ENCODE measurements at places on chromosomes 16 and 17.

DNA sequence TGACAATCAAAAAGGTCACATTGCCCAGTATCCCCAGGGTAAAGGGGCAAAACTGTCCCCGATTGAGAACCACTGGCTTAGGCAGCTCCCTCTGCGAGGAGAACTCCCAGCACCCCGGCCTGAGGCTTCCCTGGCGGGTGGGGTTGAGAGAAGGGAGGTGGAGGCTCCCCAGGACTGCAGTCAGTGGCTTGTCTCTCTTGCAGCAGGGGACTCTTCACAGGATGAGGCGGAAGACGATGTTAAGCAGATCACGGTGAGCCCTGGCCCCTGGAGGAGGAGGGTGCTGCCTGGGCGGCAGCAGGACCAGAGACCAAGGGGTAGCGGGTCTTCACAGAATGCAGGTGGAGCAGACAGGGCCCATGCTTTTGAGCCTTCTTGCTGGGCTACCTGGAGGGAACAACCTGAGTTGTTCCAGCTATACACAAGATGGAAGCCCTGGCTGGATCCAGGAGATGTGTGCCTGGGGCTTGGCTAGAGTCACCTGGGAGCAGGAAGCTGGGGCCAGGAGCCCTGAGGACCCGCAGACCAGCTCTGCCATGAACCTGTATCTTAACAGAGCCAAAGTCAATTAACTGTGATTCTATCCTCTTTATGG, 16.8 kb downstream of the POLR3E start:
- H3K27me3 ChIP-seq = no peaks in the 10 kb centered on the region
- peaks cover 61% of the 10 kb centered on the region for H3K36me3 ChIP-seq
- no peak overlapping the region for H3K4me3 ChIP-seq

DNA sequence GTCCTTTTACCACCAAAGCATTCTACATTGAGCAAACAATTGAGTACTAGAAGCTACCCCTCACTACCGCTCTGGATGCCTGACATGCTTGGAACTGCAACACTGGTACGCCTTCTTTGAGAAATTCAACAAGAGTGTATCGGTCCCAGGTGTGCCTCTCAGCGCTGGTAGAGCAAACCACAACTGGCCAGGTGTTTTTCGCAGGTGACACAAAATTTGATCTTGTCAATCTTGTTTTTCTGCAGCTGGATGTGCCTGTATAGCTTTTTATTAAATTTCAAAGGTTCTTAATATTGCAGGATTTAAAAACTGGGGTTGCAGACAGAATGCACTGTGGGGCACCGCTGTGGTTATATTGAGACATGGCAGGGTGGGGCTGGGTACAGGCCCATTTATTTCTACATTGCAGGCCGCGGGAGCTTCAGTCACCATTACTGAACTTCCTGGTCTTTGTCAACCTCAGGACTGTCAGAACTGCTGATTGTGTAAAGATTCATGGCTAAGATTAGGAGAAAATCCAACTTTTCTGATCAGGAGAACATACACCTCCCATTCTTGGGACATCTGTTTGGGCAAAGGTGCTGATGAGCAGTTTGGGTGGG, 4.5 kb upstream of the SNX20 start:
- H3K36me3 ChIP-seq = no peaks in the 10 kb centered on the region
- no peak for DNase-seq
- H3K27ac ChIP-seq = no peak overlapping the region
- H3K27me3 ChIP-seq = no peaks in the 10 kb centered on the region
- H3K4me3 ChIP-seq = no peak overlapping the region

GRCh38 chr17:77877036-77877435, 81.5 kb upstream of the TNRC6C start:
- H3K27me3 ChIP-seq = peaks cover 10% of the 10 kb centered on the region
- H3K27ac ChIP-seq = no peak overlapping the region
- H3K4me3 ChIP-seq = no peak overlapping the region
- peaks cover 14% of the 10 kb centered on the region for H3K4me1 ChIP-seq
- peaks cover 11% of the 10 kb centered on the region for H3K36me3 ChIP-seq

GRCh38 chr17:79617304-79617703, 6.5 kb upstream of the RBFOX3 start:
- peak overlapping the region; percentile 70 for H3K27ac ChIP-seq
- no peaks in the 10 kb centered on the region for H3K36me3 ChIP-seq
- no peak overlapping the region for H3K4me3 ChIP-seq
- peaks cover 20% of the 10 kb centered on the region for H3K27me3 ChIP-seq
- no peak for DNase-seq

- H3K27me3 ChIP-seq = no peaks in the 10 kb centered on the region
- DNase-seq = no peak
- H3K4me3 ChIP-seq = no peak overlapping the region
- H3K36me3 ChIP-seq = peaks cover 57% of the 10 kb centered on the region
- H3K27ac ChIP-seq = no peak overlapping the region
Observed at GRCh38 chr17:39529455-39529854, 68.2 kb downstream of the CDK12 start.

- no peak overlapping the region for H3K4me3 ChIP-seq
- peaks cover 19% of the 10 kb centered on the region for H3K4me1 ChIP-seq
- H3K27me3 ChIP-seq = no peaks in the 10 kb centered on the region
- H3K27ac ChIP-seq = no peak overlapping the region
Observed at GRCh38 chr17:77909236-77909635, 49.3 kb upstream of the TNRC6C start.

GRCh38 chr16:53789137-53789536, 85.2 kb downstream of the FTO start:
- H3K4me3 ChIP-seq = no peak overlapping the region
- no peak for DNase-seq
- H3K27ac ChIP-seq = no peak overlapping the region
- H3K27me3 ChIP-seq = no peaks in the 10 kb centered on the region
